ENCODE measurements at places on chromosomes 4 and X. TPM values are rescaled to one million over a fixed set of nuclear protein-coding genes. Genes with fewer than 3 reads are reported as not detected.

GPR82 gene
- total RNA-seq = not detected

CYLC1 gene
- not detected for total RNA-seq

GAGE2A gene
- not detected for total RNA-seq

FATE1 gene
- total RNA-seq = not detected

PPP4R3C gene
- not detected for total RNA-seq

CXCL10 gene
- total RNA-seq = 0.27 TPM

HAND2 gene
- total RNA-seq = not detected

RAB28 gene
- 17.3 TPM for total RNA-seq

NUDT10 gene
- total RNA-seq = 0.25 TPM

UXT gene
- 187 TPM for total RNA-seq
